Stimulated activated CD4-positive, alpha-beta T cell treated with anti-CD3 and anti-CD28 coated beads, Interleukin-1b, Interleukin-23, amount 100 ng/mL, for 1 hour (primary cell): ENCODE measurements at places on chromosomes 5 and 9.

- DNase-seq = no peak
These were observed 123.8 kb upstream of the PTGER4 start for GRCh38 chr5:40555886-40556285.

DNA sequence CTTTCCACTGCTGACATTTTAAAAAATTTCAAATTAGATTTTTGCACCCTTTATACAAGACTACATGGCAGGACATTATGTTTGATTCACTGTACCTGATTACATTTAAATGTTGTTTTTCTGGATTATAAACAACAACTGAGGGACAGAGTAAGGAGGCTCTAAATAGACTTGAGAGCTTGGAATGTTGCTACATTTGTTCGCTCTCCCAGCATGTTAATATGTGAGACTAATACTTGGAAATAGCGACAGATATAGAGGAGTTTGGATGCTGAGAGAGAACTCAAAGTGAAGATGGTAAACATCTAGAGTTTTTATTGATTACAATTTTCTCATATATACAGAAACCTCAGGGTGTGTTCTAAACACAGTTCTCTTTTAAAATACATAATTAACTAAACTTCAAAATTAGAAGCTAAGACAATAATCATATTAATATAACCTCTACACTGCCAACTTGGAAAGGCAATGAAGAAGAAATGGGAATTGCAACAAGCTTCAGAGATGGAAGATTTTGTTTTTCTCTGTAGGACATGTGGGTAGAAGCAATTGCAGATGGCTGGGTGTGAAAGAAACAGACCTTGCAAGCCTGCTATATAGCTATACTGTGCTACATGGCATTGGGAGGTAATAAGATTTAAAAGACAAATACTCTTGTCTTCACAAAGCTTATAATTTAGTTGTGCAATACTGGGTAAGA is 1.4 kb upstream of the NDFIP1 start:
- DNase-seq = no peak

GRCh38 chr9:124781967-124782660 is 5.2 kb downstream of the OLFML2A start:
- DNase-seq = no peak

DNA sequence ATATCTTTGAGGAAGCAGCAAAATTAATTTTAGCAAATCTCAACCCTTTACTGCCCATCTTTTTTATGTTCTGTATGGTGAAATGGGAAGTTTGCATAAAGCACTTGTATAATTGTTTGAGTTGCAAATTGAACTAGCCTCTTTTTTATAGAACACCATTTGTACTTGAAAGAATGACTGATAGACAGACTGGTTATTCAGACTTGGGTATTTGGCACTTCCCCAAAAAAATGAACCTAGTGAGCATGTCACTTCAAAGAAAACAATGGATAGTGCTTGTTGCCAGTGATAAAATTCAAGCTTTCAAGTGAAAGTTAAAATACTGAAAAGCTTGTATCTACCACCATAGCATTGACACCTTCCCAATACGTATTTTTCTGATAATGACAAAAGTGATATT is 115.8 kb downstream of the ERCC6L2 start:
- DNase-seq = no peak
